Stimulated activated CD4-positive, alpha-beta T cell treated with anti-CD3 and anti-CD28 coated beads, Interleukin-15, amount 100 ng/mL, for 48 hours (primary cell): ENCODE measurements at places on chromosomes 3 and 15.

DNA sequence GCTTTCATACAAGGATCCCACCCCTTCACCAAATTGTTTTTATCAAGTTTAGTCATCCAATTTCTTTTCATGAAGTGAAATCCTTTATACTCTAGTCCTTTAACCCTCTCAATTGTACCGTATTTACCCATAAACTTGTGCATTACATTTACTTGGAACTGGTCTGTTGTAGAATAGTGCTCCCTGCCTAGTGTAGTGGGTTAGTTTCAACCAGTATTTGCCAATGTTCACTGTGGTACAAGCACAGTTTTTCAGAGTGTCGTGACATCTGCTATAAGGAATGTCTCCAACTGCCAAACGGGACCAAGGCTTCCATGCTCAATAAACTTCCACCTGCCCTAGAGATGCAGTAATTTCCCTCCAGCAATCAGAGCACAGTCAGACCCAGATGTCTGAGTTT lies 211.9 kb downstream of the KCNAB1 start:
- no peak for DNase-seq

DNA sequence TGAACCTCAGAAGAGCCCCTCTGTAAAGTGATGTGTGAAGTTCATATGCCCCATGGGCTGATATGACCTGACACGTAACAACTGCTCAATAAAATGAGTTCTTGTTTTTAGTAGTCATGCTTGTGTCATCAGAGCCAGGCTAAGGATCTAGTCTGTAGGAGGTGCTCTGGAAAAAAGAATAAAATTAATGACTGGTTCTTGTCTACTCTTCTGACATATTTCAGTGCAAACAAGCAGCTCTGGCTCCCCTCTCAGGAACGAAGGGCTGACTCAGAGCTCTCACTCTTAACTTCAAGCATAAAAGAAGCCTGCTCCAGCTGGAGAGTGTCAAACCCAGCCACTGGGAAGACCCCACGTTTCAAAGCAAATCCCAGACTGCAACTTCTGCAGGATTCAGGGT lies 77.0 kb downstream of the LRIG1 start:
- DNase-seq, result no peak

DNA sequence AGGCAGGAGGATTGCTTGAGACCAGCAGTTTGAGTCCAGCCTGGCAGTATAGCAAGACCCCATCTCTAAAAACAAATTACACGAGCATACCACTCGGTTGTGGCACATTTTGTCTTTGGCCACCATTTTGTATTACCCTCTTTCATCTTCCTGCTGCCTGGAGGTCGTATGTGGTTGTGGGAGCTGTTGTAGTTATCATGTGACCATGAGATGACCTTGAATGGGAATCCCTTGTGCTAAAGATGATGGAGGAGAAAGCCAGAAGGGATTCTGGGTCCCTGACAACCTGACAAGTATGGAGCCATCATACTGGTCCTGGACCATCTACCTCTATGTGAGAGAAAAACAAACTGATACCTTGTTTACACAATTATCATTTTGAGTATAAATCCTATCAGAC lies 45.2 kb upstream of the BHLHE40 start:
- no peak for DNase-seq

DNA sequence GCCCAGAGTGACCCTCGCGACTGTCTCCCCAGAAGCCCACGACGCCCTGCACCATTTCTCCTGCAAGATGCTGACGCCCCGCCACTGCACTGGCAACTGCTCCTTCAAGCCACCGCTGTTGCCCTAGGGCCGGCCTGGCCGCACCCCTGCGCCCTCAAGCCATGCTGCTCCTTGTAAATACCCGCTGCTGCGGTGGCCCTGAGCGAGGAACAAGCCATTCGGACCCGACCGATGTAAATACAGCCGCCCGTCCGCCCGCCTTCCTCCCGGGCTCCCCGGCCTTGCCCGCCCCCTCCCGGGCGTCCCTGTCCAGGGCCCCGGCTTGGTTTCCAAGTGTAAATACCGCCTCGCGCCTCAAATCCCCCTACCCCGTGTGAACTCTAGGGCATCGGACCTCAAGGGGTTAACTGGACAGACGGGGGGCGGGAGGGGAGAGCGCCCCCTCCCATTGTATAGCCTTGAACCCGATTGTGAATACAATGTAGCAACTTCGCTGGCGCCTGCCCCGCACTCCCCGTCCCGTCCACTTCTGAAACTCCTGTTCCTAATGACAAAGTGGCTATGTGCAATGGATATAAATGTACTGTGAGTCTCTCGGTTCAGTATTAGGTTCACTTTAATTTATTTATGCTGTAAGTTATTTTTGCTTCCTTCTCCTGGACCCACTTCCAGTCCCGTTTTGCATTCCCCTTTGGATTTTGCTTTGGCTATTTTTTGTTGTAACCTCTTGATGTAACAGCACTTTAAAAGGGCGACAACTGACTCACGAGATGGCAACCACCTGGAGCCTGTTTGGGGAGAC lies 5.9 kb downstream of the RNU6-1 start:
- no peak for DNase-seq

- DNase-seq, result no peak
Measured at GRCh38 chr3:41131224-41131623, 68.1 kb upstream of the CTNNB1 start.

DNA sequence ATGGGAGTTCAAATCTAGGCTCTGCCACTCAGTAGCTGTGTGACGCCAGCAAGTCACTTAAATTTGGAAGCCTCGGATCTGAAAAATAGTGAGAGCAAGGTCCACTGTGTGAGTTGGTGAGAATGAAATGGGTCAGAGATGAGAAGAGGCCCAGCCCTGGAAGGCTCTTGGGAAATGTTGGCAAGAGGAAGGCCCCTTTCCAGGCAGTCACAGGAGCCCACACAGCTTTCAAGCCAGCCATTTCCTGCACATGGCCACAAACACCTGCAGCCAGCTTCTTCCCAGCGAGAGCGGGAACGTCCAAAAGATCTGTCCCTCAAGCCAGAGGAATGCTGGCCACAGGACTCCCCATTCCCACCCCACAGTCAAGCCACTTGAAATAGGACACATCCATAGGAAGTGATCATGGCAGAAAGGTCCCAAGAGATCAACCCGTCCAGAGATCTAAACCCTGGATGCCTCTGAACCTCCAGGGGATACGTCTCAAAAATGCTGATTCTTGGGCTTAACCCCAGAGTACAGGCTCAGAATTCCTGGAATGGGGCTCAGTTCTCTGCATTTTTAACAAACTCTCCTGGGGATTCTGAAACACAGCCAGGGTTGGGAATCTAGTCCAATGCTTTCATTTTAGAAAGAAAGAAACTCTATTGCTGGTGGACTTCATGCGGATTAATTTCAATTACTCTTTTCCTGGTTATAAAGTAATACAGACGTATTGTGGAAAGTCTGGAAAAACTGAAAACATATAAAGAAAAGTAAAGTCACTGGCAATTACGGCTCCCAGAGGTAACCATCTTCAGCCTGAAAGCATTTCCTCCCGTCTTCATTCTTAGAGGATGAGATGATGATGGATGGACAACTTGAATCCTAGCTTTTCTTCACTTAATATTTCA lies 35.9 kb downstream of the NTRK3 start:
- no peak for DNase-seq

DNA sequence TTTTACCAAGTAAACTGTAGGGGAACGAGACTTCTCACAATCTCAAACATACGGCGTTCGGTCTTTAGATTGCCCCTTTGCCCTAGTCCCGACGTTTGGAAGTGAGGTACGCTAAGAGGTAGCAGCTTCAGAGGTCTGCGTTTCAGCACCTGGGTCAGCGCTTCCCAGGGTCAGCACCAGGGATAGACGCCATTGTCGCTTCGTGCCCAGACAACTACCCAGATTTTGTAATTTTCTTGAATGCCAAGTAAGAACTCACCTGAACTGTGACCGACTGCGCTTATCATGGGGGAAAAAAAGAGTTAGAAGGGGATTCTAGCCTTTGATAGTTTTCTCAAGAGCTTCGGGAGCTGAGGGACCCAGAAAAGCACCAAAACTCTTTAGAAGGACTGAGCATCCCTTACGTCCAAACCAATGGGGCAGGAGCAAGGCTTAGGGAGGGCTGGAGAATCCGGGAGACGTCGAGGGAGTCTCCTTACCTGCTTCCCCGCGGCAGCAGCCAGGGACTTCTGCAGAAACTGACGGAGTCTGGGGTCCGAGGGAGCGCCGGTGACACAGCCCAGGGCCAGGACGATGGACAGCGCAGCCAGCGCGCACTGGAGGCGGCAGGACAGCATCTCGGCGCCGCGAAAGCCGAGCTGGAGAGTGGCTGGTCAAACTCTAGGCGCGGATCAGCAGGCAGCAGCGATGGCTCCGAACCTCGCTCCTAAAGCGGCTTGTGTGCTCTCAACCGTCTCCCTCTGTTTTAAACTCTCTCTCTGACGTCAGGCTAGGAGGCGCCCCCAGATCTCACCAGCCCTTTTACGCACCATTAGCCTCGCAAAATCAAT lies at the start of gene SST:
TSS of gene SST (minus strand) at position 720 of the 830 bp plus-strand sequence. CDS start at position 617, 103 bp downstream.
- no peak for DNase-seq

DNA sequence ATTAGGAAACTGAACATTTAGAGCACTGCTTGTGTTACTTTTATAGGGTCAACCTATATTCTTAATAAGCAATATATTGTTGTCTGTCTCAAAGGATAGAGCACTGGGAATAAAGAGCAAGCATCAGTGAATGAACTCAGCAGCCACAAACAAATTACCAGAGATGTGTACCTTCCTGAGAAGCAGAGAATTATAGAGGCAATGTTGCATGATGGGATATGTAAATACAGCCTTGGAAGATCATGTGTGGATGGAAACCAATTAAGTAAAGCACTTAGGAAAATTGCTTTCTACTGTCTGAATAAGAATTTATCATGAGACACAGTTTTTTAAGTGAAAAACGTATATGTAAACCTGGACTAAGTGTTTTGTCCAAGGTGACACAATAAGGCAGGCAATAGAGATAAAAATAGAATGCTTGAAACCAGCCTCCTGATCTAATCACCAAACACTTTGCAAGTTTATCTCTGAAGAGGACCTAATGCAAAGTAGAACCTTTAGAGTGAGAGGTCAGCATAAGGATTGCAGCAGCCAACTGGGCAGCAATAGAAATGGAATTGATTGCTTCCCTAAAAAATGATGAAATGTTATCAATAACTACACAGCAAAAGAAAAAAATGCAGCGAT lies 848.0 kb downstream of the TUSC7 start:
- DNase-seq, result no peak

GRCh38 chr15:91872356-91873137 lies 19.0 kb downstream of the SLCO3A1 start:
- DNase-seq, result no peak

DNA sequence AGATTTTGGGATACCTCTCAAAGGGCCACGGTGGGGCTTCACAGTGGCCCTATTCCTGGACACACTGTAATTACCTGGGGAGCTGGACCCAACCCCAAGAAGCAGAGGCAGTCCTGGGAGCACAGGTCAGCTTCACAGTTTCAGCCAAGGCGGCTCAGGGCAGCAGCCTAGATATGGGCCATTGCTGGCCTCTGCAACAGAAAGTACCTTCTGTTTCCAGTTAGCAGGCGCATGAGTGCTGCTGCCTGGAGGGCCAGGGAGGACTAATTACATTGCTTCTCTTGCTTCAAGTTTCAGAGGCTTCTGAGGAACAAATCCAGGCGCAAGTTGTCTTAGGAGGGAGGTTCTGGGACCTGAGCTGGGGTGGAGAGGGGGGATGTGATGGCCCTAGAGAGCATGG lies 13.5 kb upstream of the DUSP7 start:
- no peak for DNase-seq

GRCh38 chr15:32042269-32042972 lies 12.1 kb downstream of the CHRNA7 start:
- no peak for DNase-seq

DNA sequence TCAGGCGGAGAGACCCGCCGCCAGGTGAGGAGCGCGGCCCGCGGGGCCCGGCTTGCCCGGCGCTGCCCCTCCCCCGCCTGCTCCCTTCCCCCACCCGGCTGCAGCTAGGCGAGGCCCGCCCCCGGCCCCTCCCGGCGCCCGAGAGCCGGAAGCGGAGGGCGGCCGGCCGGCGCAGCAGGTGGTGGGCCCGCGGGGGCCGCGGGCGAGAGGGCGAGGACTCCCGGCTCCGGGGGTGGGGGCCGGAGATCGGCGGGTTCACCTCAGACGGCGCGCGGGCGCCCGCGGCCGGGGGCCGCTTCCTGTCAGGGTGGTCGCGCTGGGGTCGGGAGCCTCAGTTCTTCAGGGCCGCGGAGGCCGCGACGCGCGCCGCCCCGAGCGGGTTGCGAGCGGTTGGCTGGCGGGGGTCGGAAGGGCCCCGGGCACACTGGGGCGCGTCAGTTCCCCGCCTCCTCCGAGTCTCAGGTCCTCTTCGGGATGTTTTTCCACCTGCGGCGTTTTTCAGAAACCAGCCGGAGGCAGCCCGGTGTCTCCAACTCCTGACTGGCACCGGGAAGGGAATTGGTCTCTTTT lies 395 bp downstream of the ZFAND6 start:
- DNase-seq, result peak; percentile 38

- DNase-seq, result no peak
Measured at GRCh38 chr3:62604751-62605351, 231.5 kb upstream of the FEZF2 start.

- DNase-seq, result no peak
Measured at GRCh38 chr15:79640206-79640605, 208.1 kb downstream of the MINAR1 start.

DNA sequence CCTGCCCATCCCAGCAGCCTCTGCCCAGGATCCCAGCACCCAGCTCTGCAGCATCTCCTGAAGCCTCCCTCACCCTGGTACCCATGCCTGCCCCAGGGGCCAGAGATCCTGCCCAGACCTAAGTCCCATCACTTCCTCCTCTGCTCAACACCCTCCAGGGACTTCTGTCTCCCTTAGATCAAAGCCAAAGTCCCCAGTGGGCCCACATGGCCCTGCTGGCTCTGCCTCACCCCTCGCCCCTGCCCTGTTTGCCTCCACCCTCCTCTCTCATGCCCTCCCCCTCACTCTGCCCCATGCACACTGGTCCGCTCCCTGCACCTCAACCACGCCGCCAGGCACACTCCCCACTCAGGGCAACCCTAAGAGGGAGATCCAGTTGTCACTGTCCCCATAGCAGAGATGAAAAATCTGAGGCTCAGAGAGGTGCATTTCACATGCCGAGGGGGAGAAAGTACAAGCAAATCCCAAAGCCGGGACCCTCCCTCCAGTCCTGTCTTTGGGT lies 146.5 kb downstream of the NUP210 start:
- no peak for DNase-seq

DNA sequence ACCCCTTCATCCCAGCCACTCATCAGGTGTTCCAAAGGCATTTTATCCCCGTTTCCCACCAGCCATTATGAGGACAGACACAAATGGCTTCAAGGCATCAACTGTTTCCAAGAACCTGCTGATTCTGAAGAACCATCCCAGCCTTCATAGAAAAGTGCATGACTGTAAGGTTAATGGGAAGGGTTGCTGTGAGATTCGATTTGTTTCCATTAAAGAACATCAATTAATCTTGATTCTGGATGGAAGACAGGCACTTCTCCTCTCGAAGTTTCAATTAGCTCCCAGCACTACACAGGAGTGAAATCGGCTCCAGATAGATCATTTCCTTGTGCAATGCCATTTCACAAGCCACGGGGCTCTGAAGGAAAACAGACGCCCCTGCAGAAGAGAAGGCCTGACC lies 25.8 kb downstream of the SRGAP3 start:
- DNase-seq, result no peak

DNA sequence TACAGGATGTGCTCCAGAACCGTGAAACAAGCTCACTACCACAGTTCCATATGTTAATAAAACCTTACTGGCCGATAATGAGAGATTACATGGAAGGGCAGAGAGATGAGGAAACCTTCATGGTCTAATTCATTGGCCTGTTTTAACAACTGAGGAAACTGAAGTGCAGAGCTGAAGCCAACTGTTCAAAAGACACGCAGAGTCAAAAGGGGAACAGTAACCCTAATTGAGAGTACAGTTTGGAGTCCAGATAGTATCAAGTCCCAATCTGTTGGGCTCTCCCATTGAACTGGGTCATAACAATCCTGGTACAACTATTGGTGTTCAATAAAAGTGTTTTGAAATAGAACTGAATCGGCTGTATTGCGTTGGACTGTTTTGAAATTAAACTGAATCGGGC lies 69.6 kb downstream of the SLC12A8 start:
- no peak for DNase-seq
